ENCODE measurements at places on chromosomes 3 and 15. TPM values are rescaled to one million over a fixed set of nuclear protein-coding genes. Genes with fewer than 3 reads are reported as not detected.

COL8A1 gene
- 32.2 TPM for total RNA-seq

GRCh38 chr3:94305835-94306611 lies 243.2 kb downstream of the NSUN3 start:
- no peak overlapping the region for H3K27ac ChIP-seq
- no peak for DNase-seq
- H3K4me1 ChIP-seq, result no peaks in the 10 kb centered on the region
- no peaks in the 10 kb centered on the region for H3K36me3 ChIP-seq

CHST2 gene
- 1.3 TPM for total RNA-seq

- H3K27ac ChIP-seq, result no peak overlapping the region
- no peaks in the 10 kb centered on the region for H3K4me1 ChIP-seq
- no peaks in the 10 kb centered on the region for H3K27me3 ChIP-seq
- no peak for DNase-seq
Observed at GRCh38 chr3:14767245-14768051, 51.3 kb upstream of the FGD5 start.

GRCh38 chr15:100049483-100049882 lies 292.3 kb downstream of the ADAMTS17 start:
- H3K27me3 ChIP-seq, result no peaks in the 10 kb centered on the region
- H3K27ac ChIP-seq, result no peak overlapping the region
- no peaks in the 10 kb centered on the region for H3K36me3 ChIP-seq
- DNase-seq, result no peak

GRCh38 chr15:62452667-62453066 lies 287.6 kb upstream of the C2CD4B start:
- no peak for DNase-seq
- no peaks in the 10 kb centered on the region for H3K36me3 ChIP-seq

DNA sequence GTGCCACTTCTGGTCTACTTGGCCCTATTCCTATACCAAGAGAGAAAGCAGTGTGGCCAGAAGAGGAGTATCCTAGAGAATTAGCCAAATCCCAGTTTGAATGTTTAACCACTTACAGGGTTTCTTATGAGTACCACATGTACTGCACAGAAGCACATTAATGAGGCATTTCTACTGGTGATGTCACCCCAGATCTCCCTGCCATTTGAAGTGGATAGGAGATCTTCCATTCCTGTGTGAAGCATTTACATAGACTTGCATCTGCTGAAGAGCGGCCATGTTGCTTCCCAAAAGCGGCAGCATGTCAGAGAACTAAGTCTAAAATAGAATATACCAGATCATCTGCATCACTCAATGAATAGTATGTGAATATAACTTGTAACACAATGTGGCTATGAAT lies 108.4 kb upstream of the TUSC7 start:
- no peak overlapping the region for H3K27ac ChIP-seq
- H3K36me3 ChIP-seq, result no peaks in the 10 kb centered on the region
- H3K4me3 ChIP-seq, result no peak overlapping the region
- H3K27me3 ChIP-seq, result no peaks in the 10 kb centered on the region
- no peaks in the 10 kb centered on the region for H3K4me1 ChIP-seq

FAM81A gene
- total RNA-seq, result 10.1 TPM

DNA sequence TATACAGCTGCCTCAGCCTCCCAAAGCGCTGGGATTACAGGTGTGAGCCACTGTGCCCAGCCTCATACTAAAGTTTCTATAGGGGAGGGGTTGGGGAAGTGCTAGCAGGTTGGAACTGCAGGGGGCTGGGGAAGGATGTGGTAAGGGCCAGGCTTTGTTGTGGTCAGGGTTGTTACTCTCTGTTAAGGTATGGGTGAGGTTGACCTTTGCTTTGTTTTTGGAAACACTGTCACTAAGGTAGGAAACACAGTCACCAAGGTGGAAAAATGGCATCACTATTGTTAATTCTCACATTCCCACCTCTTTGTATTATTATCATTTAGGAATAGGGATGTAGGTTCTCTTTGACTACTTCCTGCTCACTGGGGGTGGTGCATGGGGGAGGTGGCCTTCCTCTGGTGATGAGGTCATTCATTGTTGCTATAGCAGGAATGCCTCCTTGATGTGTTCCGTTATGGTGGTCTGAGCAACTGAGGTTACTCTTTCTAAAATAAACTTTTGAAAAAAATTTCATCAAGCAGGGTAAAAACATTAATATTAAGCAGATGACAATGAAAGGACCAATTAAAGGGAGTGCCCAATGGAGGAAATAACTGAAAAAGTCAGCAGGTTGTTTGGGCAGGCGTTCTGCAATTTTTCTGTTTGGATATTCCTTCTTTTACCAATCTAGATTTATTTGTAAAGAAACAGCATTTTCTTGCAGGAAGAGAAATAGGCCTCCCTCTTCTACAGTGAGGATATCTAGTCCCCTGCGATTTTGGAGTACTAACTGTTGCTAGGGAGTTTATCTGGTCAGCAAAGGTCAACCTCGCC lies 150.5 kb downstream of the WDR76 start:
- no peak for DNase-seq
- no peaks in the 10 kb centered on the region for H3K27me3 ChIP-seq
- no peaks in the 10 kb centered on the region for H3K36me3 ChIP-seq
- no peak overlapping the region for H3K4me3 ChIP-seq
- H3K27ac ChIP-seq, result no peak overlapping the region
- peaks cover 11% of the 10 kb centered on the region for H3K4me1 ChIP-seq

GRCh38 chr3:37453393-37454389 lies 279.3 kb upstream of the LRRFIP2 start:
- peak overlapping the region; percentile 97 for H3K27ac ChIP-seq
- peak; percentile 79 for DNase-seq
- no peaks in the 10 kb centered on the region for H3K36me3 ChIP-seq
- H3K27me3 ChIP-seq, result no peaks in the 10 kb centered on the region
- peak overlapping the region; percentile 90 for H3K4me3 ChIP-seq

DNA sequence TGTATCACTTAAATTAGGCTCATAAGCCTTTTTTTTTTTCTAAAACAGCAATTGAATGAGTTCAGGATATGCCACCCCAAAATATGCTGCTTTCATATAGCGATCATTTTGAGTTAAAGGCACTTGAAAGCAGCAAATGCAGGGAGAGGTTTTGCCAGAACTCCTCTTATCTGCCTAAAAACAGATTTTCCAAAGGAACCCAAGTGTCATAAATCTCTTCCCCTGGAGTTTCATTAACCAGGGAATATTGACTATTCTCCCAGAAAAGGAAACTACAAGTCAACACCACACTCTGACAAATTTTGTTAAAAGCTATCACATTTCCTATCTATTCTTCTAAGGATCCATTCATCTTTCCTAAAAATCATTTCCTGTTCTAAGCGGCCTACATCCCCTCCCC lies 11.3 kb downstream of the DNAAF4 start:
- no peak overlapping the region for H3K4me3 ChIP-seq
- H3K27me3 ChIP-seq, result peaks cover under 1% of the 10 kb centered on the region
- DNase-seq, result no peak
- no peak overlapping the region for H3K27ac ChIP-seq
- H3K36me3 ChIP-seq, result no peaks in the 10 kb centered on the region

MME gene
- 5.9 TPM for total RNA-seq

DNA sequence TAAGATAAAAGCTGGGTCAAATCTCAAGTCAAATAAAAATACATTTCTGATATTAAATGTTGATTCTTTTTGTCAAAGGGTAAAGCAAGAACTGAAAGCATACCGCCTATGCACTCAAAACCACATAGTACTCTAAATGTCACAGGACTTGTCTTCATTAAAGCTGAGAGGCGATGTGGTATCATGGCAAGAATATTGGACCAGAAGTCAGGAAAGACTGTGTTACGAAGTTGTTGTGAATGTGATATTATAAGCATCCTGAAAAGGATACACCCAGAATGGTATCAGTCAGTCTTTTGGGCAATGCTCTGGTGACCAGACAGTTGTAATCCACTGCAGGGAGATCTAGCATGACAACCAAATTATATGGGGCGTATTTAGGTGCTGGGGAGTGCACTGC lies 33.8 kb downstream of the TIGIT start:
- no peak overlapping the region for H3K4me3 ChIP-seq
- H3K27me3 ChIP-seq, result no peaks in the 10 kb centered on the region
- DNase-seq, result no peak
- no peaks in the 10 kb centered on the region for H3K4me1 ChIP-seq
- H3K27ac ChIP-seq, result no peak overlapping the region

- no peaks in the 10 kb centered on the region for H3K36me3 ChIP-seq
- peaks cover 41% of the 10 kb centered on the region for H3K4me1 ChIP-seq
- no peaks in the 10 kb centered on the region for H3K27me3 ChIP-seq
- no peak overlapping the region for H3K4me3 ChIP-seq
- H3K27ac ChIP-seq, result no peak overlapping the region
Observed at GRCh38 chr15:59327942-59328341, 44.7 kb downstream of the MYO1E start.

- no peaks in the 10 kb centered on the region for H3K27me3 ChIP-seq
- peaks cover 21% of the 10 kb centered on the region for H3K4me1 ChIP-seq
- no peak overlapping the region for H3K27ac ChIP-seq
- DNase-seq, result no peak
- H3K4me3 ChIP-seq, result no peak overlapping the region
- no peaks in the 10 kb centered on the region for H3K36me3 ChIP-seq
Observed at GRCh38 chr3:143770391-143770790, 77.9 kb downstream of the SLC9A9 start.

SLC30A4 gene
- 3.1 TPM for total RNA-seq

Data from heart right ventricle (tissue), 16 donors.